ENCODE measurements at places on chromosomes 7 and 10.

- no peak for DNase-seq
Observed at GRCh38 chr10:117189557-117189956, 7.7 kb upstream of the KCNK18 start.

DNA sequence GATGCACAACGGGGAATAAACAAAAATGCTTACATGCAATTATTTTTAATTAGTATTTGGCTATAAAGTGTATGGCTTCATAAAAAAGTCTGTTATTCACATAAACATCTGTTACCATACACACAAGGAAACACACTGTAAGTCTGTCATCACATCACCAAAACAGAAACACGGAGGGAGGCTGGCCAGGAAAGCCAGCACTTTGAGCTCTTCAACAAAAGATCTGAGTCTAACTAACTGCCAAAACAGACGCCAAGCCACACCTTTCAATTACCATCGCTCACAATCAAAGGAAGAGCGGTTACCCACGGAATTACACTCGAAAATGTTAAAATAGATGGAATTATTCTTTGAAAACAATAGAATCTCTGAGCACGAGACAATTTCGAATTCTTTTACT is 49.2 kb upstream of the MGMT start:
- DNase-seq, result no peak

DNA sequence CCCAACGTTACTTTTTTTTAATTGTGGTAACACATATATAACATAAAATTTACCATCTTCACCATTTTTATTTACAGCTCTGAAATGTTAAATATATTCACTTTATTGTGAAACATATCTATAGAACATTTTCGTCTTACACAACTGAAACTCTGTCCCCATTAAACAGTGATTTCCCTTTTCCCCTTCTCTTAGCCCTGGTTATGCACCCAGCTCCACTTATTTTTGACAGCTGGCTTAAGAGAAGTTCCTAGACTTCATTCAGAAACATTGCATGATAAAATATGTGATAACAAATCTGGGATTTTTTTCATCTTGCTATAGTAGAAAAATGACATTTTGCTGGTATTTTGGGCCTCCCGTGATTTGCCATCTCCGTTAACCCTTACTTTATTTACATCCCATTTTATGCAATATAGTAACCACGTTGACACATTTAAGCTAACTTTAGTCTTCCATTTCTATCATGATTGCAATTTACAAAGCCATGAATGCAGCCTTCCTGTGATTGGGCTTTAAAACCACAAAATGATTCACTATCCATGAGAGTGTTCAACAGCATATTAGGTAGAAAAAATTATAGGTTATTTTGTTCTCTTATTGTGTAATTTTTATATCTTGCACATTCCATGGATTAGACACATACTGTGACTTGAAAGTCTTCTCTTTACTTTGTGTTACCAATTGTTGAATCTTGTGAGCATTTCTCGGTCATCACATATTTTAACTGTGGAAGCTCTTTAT is 139.6 kb downstream of the SND1 start:
- DNase-seq, result no peak

DNA sequence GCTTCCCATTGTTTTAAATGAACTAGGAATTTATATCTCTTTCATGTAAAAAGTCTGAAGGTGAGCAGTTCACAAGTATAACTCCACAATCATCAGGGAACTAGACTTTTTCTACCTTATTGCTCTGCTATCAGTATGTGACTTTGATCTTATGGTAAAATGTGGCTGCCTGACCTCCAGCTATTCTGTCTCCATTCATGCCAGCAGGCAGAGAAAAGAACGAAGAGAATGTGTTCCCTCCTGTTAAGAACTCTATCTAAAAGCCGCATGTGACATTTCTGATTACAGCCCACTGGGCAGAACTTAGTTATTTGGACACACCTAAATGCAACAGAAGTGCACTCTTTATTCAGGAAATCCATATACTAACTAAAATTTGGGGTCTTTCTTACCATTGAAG is 102.8 kb upstream of the MBL2 start:
- no peak for DNase-seq

- no peak for DNase-seq
Observed at GRCh38 chr7:137658190-137658900, 188.4 kb downstream of the DGKI start.

DNA sequence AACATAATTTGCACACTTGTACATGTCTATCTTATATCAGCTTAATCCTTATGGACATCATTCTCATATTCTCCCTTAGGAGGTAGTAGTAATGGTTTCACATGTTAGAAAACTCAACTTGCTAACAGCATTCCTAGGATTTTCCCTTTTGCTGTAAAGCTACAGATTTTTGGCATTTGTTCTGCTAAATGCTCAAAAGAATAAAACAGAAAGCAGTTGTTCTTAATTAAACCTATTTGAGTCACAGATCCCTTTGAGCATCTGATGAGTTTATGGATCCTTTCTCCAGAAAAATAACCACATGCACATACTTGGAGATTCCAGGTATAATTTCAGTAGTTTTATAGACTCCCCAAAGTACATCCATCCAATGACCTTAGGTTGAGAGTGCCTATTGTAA is 122.9 kb upstream of the BET1 start:
- no peak for DNase-seq

GRCh38 chr7:24604630-24605029 is 31.4 kb downstream of the PALS2 start:
- DNase-seq, result no peak

- DNase-seq, result no peak
Observed at GRCh38 chr10:66234872-66235271, 691.0 kb upstream of the LRRTM3 start.

DNA sequence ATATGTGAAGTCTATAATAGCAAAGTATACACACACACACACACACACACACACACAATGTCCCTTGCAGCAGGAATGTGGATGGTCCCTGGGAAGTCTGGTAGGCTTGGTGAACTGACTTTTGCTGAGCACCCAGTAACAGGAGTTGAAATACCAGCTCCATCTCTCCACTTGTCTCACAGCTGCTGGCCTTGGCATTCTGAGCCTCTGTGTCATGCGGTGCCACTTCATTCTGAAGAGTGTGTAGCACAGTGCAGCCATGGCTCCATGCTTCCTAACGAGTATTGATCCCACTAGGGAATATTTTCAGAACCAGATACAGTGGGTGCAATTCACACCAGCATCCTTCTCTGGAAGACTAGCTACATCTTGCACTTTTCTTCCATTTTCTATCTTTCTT is 192.4 kb downstream of the ADARB2 start:
- DNase-seq, result no peak

- DNase-seq, result no peak
Observed at GRCh38 chr7:5523052-5523711, 99.5 kb upstream of the TNRC18 start.

GRCh38 chr10:14330388-14331061 is at the start of gene FRMD4A:
TSS of gene FRMD4A (minus strand) at chr10:14330924.
- DNase-seq, result no peak

DNA sequence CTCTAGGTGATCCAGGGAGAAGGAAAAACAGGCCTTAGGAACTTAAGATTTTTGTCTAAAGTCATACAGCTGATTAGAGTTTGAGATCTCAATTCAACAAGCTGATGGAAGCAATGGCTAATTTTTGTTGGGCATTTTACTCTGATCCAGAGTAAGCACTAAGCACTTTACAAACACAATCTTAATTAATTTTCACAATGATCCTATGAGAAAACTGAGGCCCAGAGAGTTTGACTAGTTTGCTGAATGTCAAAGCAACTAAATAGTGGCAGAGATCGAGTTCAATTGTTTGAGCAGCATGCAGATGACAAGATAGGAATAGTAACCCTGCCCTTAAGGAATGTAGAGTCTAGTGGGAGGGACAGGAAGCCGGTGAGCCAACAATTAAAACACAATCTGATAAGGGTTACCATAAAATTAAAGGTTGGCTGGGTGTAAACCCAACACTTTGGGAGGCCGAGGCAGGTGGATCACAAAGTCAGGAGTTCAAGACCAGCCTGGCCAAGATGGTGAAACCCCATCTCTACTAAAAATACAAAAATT is 13.5 kb upstream of the RPEL1 start:
- no peak for DNase-seq

- DNase-seq, result no peak
Observed at GRCh38 chr10:89516149-89516832, 19.1 kb downstream of the SLC16A12 start.

DNA sequence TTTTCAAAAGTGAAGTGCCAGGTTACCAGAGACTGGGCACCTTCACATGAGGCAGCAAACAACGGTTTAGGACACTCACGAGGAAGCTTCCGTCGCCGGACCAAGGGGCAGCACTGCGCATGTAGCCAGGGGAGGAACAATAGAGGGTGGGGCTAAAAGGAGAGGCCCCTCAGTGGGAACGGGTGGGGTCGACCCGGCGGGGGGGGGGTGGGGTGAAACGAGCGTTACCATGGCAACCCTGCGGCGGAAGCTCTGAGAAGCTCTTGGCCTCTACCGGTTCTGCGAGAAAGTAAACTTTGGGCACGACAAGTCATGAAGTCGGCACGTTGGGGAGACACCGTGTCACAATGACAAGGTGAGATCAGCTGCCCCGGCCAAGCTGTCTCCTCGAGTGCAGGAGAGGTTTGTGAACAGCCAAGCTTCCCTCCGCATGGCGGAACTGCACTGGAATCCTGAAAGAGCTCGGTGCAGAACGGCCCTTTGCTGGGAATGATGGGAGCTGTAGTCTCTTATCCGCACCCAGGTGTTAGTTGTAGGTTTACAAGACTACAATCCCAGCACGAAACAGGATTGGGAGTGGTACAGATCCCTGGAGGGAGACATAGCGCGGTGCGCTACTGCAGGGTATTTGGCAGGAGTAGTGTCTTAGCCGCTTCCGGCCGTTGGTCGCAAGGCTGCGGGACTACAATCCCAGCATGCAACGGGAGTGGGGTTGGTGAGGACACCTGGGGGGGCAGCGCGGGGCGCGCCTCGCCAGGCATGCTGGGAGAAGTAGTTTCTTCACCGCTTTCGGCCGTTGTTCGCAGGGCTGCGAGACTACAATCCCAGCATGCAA is 72.8 kb upstream of the ZNF722 start:
- peak; percentile 82 for DNase-seq

DNA sequence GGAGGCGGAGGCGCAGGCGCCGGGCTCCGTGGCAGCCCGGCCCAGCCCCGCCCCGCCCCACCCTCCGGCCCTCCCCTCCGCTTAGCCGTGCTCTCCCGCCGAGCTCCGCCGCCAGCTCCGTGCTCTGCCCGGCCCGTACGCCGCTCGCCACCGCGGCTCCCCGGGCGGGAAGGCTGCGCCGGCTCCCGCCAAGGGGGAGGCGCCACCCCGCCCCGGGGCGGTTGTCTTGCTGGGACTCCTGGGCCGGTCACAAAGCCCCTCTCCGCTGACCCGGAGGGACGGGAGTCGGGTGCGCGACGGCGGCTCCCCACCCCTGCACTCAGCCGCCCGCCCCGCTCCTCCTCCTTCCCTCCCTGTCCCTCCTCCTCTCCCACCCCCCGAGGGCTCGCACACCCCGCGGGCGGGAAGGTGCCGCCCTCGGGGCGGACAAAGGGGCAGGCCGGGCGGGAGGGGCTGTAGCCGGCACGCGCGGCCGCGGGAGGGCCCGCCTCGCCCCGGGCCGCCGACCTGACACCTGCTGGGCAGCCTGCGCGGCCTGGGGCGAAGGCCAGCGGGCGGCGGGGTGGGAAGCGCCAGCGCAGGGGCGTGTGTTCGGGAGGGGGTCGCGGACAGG is 11.5 kb upstream of the SP8 start:
- no peak for DNase-seq

- DNase-seq, result no peak
Observed at GRCh38 chr7:139679731-139680594, 97.8 kb downstream of the HIPK2 start.

DNA sequence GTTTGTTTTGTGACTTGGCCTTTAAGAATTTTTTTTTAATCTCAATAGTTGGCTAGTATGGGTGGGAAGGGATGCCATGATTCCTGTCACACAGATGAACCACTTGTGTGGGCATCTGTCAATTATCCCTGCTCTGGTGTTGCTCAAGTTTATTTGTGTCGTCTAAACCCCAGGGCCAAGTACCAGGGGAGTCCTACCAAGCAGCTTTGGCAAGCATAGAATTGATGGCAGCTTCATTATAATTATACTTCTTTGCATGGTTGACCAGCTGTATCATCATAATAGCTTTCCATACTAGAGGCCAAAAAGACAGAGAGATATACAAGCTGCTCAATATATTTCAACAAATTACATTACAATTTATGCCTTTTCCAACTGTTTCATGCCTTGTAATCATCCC is 30.4 kb downstream of the SUGCT start:
- DNase-seq, result no peak

GRCh38 chr7:84535580-84536270 is 341.1 kb upstream of the SEMA3A start:
- no peak for DNase-seq

DNA sequence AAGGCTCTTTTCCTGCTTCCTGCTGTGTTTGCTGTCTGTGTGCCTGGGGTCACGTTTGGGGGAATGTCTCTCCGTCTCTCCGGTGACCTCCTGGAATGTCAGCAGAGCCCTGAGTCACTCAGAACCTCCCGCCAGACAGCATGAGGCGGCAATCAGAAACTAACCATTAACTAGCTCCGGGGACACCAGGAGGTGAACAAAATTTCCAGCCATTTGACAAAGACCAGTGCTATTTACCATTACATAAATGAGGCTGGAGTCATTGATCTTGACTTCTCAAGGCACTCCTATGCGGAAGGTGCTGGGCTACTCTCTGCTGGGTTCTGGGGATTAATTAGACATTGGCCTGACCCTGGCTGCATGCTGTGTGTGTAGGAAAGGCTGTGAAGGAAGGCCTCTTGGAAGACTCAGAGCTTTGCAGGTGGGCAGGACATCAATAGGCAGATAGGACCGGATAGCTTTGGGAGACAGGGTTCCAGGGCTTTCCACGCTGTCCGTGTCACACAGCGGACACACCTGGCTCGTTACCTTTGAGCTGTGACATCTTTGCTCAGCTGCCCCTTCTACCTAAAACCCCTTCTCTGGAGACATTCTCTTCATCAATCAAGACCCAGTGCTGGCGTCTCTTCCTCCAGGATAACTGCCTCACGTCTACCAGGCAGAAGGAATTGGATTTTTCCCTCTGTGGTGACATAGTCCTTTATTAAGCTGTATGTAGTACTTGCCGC is 77.0 kb downstream of the PFKFB3 start:
- no peak for DNase-seq

- no peak for DNase-seq
Observed at GRCh38 chr10:106493751-106494150, 670.8 kb downstream of the SORCS1 start.

- no peak for DNase-seq
Observed at GRCh38 chr7:29179115-29179514, 15.5 kb upstream of the CHN2 start.

- no peak for DNase-seq
Observed at GRCh38 chr10:27319752-27320431, 79.3 kb upstream of the ACBD5 start.

All from stimulated activated naive CD4-positive, alpha-beta T cell treated with Interleukin-2 at 50 U/mL for 16 hours (primary cell).